ENCODE measurements at places on chromosomes 16 and 17.

DNA sequence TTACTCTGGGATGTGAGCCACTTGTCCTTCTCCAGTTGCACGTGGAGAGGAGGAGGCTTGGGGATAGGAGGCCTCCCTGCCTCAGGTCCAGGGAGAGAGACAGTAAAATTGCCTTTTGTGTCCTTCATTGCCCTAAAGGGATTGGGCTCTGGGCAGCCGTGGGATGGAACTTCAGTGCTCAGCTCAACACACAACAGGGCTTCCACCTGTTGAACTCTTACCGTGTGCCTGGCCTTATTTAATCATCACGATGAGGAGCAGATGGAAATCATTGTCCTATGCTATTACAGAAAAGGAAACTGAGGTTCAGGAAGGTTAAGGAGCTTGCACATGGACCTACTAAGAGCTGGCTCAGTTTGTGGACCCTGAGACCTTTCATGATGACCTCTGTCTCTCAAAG is 92.4 kb upstream of the CDC42EP4 start:
- no peak for DNase-seq

DNA sequence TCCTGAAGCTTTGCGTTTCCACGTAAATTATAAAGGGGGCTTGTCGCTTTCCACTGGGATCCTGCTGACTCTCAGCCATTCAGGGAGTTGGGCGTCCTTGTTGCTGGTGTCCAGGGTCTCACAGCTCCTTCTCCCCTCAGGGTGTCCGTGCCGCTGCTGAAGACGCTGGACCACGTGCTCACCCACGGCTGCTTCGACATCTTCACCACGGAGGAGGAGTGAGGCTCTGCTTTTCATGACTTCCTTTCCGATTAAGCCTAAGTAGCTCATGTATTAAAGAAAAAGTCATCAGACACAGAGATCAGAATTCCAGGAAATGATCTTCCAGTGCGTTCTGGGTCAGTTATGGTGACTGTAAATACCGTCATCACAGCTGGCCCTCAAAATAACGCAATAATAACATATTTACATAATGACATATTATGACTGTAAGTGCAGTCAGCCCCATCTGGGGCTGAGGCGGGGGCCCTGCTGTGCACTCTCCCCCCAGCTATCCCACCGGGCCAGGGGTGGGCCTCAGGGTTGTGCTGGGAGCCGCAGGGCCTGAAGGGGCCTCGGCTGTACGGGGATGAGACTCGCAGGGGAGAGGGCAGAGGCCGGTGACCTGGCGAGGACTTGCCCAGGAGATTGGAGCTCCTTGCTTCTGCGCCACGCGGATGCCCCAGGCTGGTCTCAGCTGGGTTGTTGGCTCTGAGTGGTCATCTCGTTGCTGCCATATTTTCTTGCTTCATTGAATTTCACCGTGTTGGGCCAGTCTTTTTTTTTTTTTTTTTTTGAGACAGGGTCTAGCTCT is 92.9 kb upstream of the ZNF750 start:
- no peak for DNase-seq

DNA sequence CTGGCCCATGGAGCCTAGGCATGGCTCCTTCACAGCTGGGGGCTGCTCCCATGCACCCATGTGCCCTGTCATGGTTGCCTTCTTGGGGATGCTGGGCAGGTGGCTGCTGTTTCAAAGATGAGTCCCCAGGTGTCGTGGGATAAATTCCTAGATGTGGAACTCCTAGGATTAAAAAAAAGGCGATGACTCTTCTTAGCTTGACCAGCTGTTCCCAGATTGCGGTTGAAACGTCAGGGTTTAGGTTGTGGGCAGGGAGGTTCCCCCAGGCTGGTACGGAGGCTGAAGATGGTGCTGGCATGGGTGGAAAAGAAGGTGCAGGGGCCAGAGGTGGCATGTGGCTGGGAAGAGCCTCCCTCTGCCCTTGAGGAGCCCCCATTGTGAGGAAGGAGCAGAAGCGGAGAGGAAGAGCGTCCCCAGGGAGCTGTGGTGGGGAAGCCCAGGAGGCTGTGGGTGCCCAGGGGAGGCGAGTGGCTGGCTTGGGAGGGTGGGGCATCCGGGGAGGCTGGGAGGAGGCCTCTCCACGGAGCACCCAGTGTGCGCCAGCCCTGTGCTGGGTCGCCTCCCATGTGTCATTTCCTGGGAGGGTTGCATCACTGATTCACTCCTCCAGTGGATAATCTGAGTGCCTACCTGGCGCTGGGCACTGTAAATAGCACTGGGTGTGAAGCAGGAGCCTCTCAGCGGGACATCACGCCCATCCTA is 7.5 kb upstream of the KCNJ12 start:
- no peak for DNase-seq

GRCh38 chr17:17693253-17694168 is 12.3 kb downstream of the RAI1 start:
- no peak for DNase-seq

DNA sequence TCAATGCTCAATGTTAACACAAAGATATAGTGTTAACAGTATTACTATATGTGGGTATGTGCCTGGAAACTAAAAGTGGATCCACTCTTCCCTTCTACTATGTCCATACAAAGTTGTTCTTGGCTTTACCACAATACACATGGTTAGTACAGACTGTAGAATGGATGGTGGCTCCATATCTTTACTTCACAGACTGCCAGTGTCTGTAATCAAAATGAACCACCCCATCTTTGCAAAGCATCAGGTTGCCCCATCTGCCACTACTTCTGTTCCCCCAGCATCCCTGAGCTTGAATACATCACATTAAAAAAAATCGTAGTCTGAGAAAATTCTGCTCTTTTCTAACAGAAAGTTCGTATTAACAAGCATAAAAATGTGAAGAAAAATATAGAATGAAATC is 30.0 kb downstream of the USP32 start:
- no peak for DNase-seq
